ENCODE measurements at places on chromosomes 16 and 17. TPM values are rescaled to one million over a fixed set of nuclear protein-coding genes. Genes with fewer than 3 reads are reported as not detected.

Gene OTOP2
- not detected for total RNA-seq

Gene ITGB3
- total RNA-seq, result 13.1 TPM

Gene ZG16
- not detected for total RNA-seq

Gene CCL14
- total RNA-seq, result not detected

Gene ITGAX
- under 0.01 TPM for total RNA-seq

Gene SPATA22
- total RNA-seq, result 0.17 TPM
